ENCODE measurements at places on chromosomes 12 and 14. TPM values are rescaled to one million over a fixed set of nuclear protein-coding genes. Genes with fewer than 3 reads are reported as not detected.

GRCh38 chr12:130537655-130538054, 178.4 kb downstream of the RIMBP2 start:
- H3K4me1 ChIP-seq, result no peaks in the 10 kb centered on the region

DNA sequence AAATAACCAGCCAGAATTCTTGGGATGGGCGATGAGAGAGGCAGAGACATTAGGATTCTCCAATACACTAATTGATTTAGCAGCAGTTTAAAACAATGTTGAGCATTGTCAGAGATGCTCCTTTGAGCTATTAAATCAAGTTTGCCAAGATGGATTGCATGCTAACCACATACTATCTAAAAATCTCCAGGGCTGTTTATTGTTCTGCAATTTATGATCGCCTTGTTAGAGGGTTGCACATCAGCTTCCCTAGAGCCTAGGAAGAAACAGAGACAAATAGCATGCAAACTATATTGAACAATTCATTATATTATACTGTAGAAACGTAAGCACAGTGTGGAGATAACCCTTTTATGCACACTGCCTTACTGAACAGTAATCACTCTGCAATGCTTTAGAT, 599.9 kb downstream of the SOX5 start:
- H3K36me3 ChIP-seq, result no peaks in the 10 kb centered on the region
- no peak overlapping the region for H3K27ac ChIP-seq

- peak; percentile 59 for DNase-seq
- H3K36me3 ChIP-seq, result peaks cover 29% of the 10 kb centered on the region
- no peaks in the 10 kb centered on the region for H3K27me3 ChIP-seq
- H3K4me1 ChIP-seq, result peaks cover 100% of the 10 kb centered on the region
- peak overlapping the region; percentile 89 for H3K27ac ChIP-seq
Observed at GRCh38 chr12:54413284-54414190, 5.5 kb downstream of the ITGA5 start.

DNA sequence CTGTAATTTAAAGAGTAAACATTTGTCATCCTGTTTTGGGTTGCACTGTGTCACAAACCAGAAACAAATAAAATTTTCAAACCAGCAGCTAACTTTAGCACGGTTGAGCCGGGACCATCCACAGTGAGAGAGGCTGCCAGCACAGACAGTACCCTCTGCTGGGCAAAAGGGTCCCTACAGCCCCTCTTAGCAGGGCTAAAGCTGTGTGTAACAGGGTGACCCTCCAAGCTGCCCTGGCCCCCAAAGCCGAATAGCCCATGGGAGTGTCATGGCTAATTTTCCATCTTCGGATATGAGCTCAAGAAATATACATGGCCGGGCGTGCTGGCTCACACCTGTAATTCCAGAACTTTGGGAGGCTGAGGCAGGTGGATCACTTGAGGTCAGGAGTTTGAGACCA, 157.1 kb upstream of the GRIN2B start:
- H3K27me3 ChIP-seq, result peaks cover 14% of the 10 kb centered on the region
- no peaks in the 10 kb centered on the region for H3K36me3 ChIP-seq
- H3K4me1 ChIP-seq, result no peaks in the 10 kb centered on the region
- no peak overlapping the region for H3K4me3 ChIP-seq
- no peak overlapping the region for H3K27ac ChIP-seq
- DNase-seq, result no peak

- peak overlapping the region; percentile 64 for H3K27ac ChIP-seq
- peaks cover 37% of the 10 kb centered on the region for H3K27me3 ChIP-seq
- H3K36me3 ChIP-seq, result no peaks in the 10 kb centered on the region
- H3K4me1 ChIP-seq, result peaks cover 25% of the 10 kb centered on the region
- H3K4me3 ChIP-seq, result peak overlapping the region; percentile 54
- DNase-seq, result peak; percentile 54
Observed at GRCh38 chr12:51855586-51856428, 7.3 kb upstream of the FIGNL2 start.

- no peak overlapping the region for H3K27ac ChIP-seq
- H3K36me3 ChIP-seq, result no peaks in the 10 kb centered on the region
- no peak overlapping the region for H3K4me3 ChIP-seq
- no peak for DNase-seq
Observed at GRCh38 chr12:59372956-59373355, 222.9 kb upstream of the SLC16A7 start.

GRCh38 chr12:80142640-80143039, 43.3 kb downstream of the OTOGL start:
- no peaks in the 10 kb centered on the region for H3K27me3 ChIP-seq
- H3K4me3 ChIP-seq, result no peak overlapping the region
- H3K36me3 ChIP-seq, result no peaks in the 10 kb centered on the region
- H3K27ac ChIP-seq, result no peak overlapping the region
- no peak for DNase-seq

- no peaks in the 10 kb centered on the region for H3K4me1 ChIP-seq
- DNase-seq, result no peak
- H3K4me3 ChIP-seq, result no peak overlapping the region
- peaks cover 89% of the 10 kb centered on the region for H3K27me3 ChIP-seq
- H3K27ac ChIP-seq, result no peak overlapping the region
Observed at GRCh38 chr12:52296572-52297215, 5.4 kb upstream of the KRT81 start.

DNA sequence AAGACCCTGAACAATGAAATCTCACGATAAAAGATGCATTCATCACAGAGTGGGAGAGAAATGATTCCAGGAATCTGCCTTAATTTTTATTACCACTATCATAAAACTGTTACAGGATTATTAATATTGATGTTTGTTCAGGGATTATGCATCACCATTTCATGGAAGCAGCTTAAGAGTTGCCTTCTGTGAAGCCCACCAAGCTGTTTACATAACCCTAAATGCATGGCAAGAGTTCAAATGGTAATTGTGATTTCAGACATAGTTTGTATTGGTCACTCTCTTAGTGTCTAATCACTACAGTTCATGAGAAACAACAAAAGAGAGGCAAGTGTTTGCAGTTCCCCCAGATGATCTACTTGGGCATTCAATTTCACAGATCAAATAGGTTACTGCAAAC, 527.7 kb downstream of the RPS29 start:
- H3K4me3 ChIP-seq, result no peak overlapping the region
- no peak overlapping the region for H3K27ac ChIP-seq
- H3K27me3 ChIP-seq, result no peaks in the 10 kb centered on the region
- DNase-seq, result no peak

GRCh38 chr14:74567219-74567618, 44.8 kb downstream of the LTBP2 start:
- no peak overlapping the region for H3K4me3 ChIP-seq
- H3K27me3 ChIP-seq, result no peaks in the 10 kb centered on the region
- no peak for DNase-seq

GRCh38 chr12:39905152-39905551, 200.7 kb downstream of the SLC2A13 start:
- peak; percentile 56 for DNase-seq
- no peak overlapping the region for H3K27ac ChIP-seq
- H3K27me3 ChIP-seq, result no peaks in the 10 kb centered on the region
- H3K4me1 ChIP-seq, result peaks cover 25% of the 10 kb centered on the region
- H3K4me3 ChIP-seq, result no peak overlapping the region

DNA sequence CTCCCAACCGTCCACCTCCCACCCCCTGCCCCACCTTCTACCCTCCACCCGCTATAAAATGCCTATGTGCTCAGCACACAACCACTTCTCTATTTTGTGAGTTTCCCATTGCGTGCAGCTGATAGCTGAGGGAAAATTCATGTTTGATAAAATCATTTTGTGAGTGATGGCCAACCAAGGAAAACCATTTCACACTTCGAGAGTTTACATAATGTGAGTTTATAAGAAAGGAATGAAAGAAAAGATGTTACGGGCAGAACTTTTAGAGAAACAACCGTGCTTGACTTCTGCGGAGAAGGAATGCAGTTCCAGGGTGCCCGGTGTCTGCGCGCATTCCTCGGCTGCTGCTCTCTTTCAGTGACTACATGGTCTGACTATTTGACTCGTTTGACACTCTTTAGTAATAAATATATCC, 140.9 kb downstream of the EFCAB11 start:
- H3K4me3 ChIP-seq, result peak overlapping the region; percentile 47
- H3K4me1 ChIP-seq, result peaks cover 5% of the 10 kb centered on the region
- DNase-seq, result peak; percentile 17
- no peaks in the 10 kb centered on the region for H3K27me3 ChIP-seq
- no peaks in the 10 kb centered on the region for H3K36me3 ChIP-seq

DNA sequence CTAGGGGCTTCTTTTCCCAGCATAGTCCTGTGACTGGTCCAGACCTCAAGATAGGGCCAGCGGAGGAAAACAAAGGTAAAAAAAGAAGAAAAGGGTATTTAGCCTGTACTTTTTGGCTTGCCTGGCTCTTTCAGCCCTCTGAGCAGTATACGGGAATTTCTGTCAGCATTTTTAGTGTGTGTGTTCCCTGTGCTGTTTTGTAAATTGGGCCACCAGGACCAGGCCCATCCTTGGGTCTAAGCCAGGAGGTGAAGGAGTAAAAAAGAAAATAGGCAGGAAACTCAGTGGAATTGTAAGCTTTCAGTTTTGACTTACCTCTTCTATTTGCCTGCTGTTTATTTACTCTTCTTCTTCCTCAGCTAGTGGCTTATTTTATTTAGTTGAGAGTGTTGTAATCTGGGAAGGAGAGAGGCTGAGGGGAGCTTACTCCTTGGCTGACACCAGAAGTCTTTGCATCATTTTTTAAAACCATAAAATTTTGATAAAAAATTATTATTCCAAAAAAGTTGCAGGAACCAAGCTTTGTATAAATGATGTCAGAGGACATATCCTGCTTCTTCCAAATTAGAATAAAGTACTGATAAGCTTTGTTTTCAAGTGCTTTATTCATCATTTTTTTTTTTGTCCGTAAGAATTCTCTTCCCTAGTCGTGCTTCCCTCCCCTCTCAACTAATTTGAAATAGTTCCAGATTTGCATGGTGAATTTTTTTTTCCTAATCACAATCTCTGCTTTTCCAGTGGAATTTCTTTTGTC, 63.7 kb downstream of the DIP2B start:
- peaks cover 79% of the 10 kb centered on the region for H3K4me1 ChIP-seq
- H3K27me3 ChIP-seq, result no peaks in the 10 kb centered on the region
- peak overlapping the region; percentile 16 for H3K4me3 ChIP-seq
- peak overlapping the region; percentile 75 for H3K27ac ChIP-seq
- no peaks in the 10 kb centered on the region for H3K36me3 ChIP-seq
- no peak for DNase-seq

- no peak overlapping the region for H3K4me3 ChIP-seq
- no peaks in the 10 kb centered on the region for H3K4me1 ChIP-seq
- H3K27ac ChIP-seq, result no peak overlapping the region
- DNase-seq, result no peak
- no peaks in the 10 kb centered on the region for H3K27me3 ChIP-seq
Observed at GRCh38 chr12:28975564-28976340, 173.3 kb upstream of the FAR2 start.

- H3K27me3 ChIP-seq, result no peaks in the 10 kb centered on the region
- H3K27ac ChIP-seq, result peak overlapping the region; percentile 2
- peaks cover 20% of the 10 kb centered on the region for H3K4me1 ChIP-seq
- H3K36me3 ChIP-seq, result no peaks in the 10 kb centered on the region
- DNase-seq, result no peak
Observed at GRCh38 chr12:102350070-102350469, 130.3 kb downstream of the IGF1 start.

DNA sequence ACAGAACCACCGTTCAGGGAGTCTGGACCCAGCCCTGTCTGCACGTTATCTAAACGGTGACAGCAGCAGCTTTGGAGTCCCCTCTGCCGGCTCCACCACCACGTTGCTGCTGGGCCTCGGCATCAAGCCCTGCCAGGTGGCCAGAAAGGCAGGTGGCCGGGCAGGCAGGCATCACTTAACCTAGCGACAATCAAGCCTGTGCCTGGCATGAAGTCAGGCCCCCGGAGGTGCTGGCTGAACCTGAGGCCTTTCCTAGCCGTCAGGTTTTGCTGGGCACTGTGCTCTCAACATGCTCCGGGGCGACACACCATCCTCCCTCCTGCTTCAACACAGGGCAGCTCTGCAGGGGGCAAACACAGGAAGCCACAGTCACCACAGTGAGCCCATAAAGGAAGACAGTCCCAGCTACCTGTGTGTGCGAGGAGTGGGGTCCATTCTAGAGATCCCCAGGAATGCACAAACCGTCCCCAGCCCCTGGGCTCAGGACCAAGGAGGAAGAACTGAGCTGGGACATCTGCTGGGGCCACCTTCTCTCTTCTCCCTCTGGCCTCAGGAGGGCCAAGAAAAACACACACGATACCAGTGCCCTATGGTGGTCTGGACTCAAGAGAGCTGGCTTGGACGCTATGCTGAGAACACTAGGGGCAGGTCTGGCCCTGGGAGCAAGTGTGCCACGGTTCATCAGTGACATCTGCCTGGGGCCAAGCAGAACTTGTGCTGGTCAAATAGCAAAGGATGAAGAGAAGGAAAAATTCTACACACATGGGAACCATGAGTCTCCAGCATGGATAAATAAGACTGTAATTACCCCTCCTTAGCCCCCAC, 44.7 kb downstream of the CCDC88C start:
- peaks cover 76% of the 10 kb centered on the region for H3K27me3 ChIP-seq
- H3K4me1 ChIP-seq, result peaks cover 54% of the 10 kb centered on the region
- no peaks in the 10 kb centered on the region for H3K36me3 ChIP-seq
- no peak overlapping the region for H3K4me3 ChIP-seq
- no peak for DNase-seq

DNA sequence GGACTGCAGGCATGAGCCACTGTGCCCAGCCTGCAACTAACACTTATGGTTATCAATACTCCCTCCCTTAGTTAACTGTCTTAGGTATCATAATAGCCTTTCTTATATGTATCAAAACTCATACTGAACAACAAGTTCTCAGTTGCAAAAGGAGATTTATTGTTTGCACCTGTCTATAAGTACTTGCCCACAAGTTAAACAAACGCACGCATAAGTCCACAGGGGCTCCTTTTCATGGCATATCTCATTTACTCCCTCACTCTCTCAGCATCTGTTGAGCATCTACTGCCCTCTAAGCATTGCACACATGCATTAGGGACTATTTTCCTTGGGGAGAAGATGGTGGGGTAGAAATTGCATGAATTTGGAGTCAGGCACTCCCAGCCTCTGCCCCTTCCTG, 46.7 kb upstream of the CORO1C start:
- H3K36me3 ChIP-seq, result peaks cover 4% of the 10 kb centered on the region
- no peak overlapping the region for H3K27ac ChIP-seq
- peaks cover 51% of the 10 kb centered on the region for H3K4me1 ChIP-seq
- no peaks in the 10 kb centered on the region for H3K27me3 ChIP-seq
- DNase-seq, result no peak

- no peaks in the 10 kb centered on the region for H3K36me3 ChIP-seq
- H3K4me1 ChIP-seq, result peaks cover 10% of the 10 kb centered on the region
- no peak overlapping the region for H3K4me3 ChIP-seq
- no peak overlapping the region for H3K27ac ChIP-seq
- no peak for DNase-seq
Observed at GRCh38 chr12:94952325-94952724, 51.2 kb downstream of the NDUFA12 start.

GRCh38 chr12:3216726-3217682, 139.8 kb downstream of the TSPAN9 start:
- peak overlapping the region; percentile 88 for H3K27ac ChIP-seq
- no peak for DNase-seq
- H3K4me1 ChIP-seq, result peaks cover 97% of the 10 kb centered on the region
- H3K4me3 ChIP-seq, result no peak overlapping the region
- no peaks in the 10 kb centered on the region for H3K27me3 ChIP-seq
- H3K36me3 ChIP-seq, result peaks cover 9% of the 10 kb centered on the region

- no peak overlapping the region for H3K4me3 ChIP-seq
- H3K27ac ChIP-seq, result no peak overlapping the region
- peaks cover 84% of the 10 kb centered on the region for H3K36me3 ChIP-seq
- H3K27me3 ChIP-seq, result no peaks in the 10 kb centered on the region
- peaks cover 11% of the 10 kb centered on the region for H3K4me1 ChIP-seq
Observed at GRCh38 chr12:104314242-104314614, 10.7 kb downstream of the EID3 start.

Gene GPR137C
- total RNA-seq, result 1.2 TPM

Gene AVPR1A
- total RNA-seq, result 1.3 TPM

Gene RNASE1
- total RNA-seq, result 294 TPM

Gene NGB
- total RNA-seq, result not detected

Gene HEBP1
- 65.4 TPM for total RNA-seq

Gene SYCP3
- not detected for total RNA-seq

Gene NAP1L1
- 256 TPM for total RNA-seq

Gene STAC3
- total RNA-seq, result 0.69 TPM

Gene SPIC
- not detected for total RNA-seq
